ENCODE measurements at places on chromosomes 7 and 10. TPM values are rescaled to one million over a fixed set of nuclear protein-coding genes. Genes with fewer than 3 reads are reported as not detected.

The ASB15 gene
- not detected for total RNA-seq

The CALCR gene
- not detected for total RNA-seq

The FGFBP3 gene
- 1.3 TPM for total RNA-seq

The ADRB1 gene
- total RNA-seq = not detected

The NODAL gene
- total RNA-seq = 0.09 TPM

The TRIM74 gene
- 1.5 TPM for total RNA-seq

The TUBB8 gene
- not detected for total RNA-seq

The ADCY1 gene
- total RNA-seq = 3.1 TPM

The GSDME gene
- 2.3 TPM for total RNA-seq

The LRRC18 gene
- total RNA-seq = not detected

The CYP2C19 gene
- total RNA-seq = not detected

The SUN1 gene
- total RNA-seq = 61.3 TPM

The OPALIN gene
- total RNA-seq = not detected

The HECW1 gene
- total RNA-seq = not detected

The TMEM178B gene
- 0.80 TPM for total RNA-seq

The FAM25C gene
- total RNA-seq = not detected

The PON1 gene
- total RNA-seq = not detected

The INMT gene
- 0.89 TPM for total RNA-seq

The CDK1 gene
- 118 TPM for total RNA-seq

The CASP2 gene
- 118 TPM for total RNA-seq

The ACSL5 gene
- total RNA-seq = 61.0 TPM

The AKR1C4 gene
- total RNA-seq = not detected

The TMEM72 gene
- not detected for total RNA-seq

The SPDYE16 gene
- total RNA-seq = 0.25 TPM

The CUEDC2 gene
- total RNA-seq = 61.8 TPM

The SUN3 gene
- not detected for total RNA-seq

The PARP12 gene
- total RNA-seq = 125 TPM

The FKBP6 gene
- not detected for total RNA-seq

The GIMAP7 gene
- total RNA-seq = 191 TPM

The OR2A2 gene
- not detected for total RNA-seq

The HACD1 gene
- 0.86 TPM for total RNA-seq

The MPP7 gene
- 5.6 TPM for total RNA-seq

The PFKP gene
- total RNA-seq = 168 TPM

The CDK14 gene
- 0.18 TPM for total RNA-seq

The ABCC2 gene
- 1.3 TPM for total RNA-seq

The ITGB8 gene
- not detected for total RNA-seq

The SHTN1 gene
- 0.75 TPM for total RNA-seq

The PRPS1L1 gene
- not detected for total RNA-seq

The GPR158 gene
- not detected for total RNA-seq

The AKR1C8 gene
- 0.23 TPM for total RNA-seq

The OR6V1 gene
- total RNA-seq = not detected

The TRIM50 gene
- not detected for total RNA-seq

The GPR146 gene
- 13.8 TPM for total RNA-seq

The LRIT1 gene
- total RNA-seq = not detected

The CYP2E1 gene
- 0.39 TPM for total RNA-seq

The CYP3A7 gene
- total RNA-seq = not detected

The ZNF511 gene
- 63.3 TPM for total RNA-seq

The ASZ1 gene
- total RNA-seq = not detected

The CACNA2D1 gene
- not detected for total RNA-seq

The RASA4B gene
- 17.0 TPM for total RNA-seq

The PLPP4 gene
- not detected for total RNA-seq

The AGBL3 gene
- 1.6 TPM for total RNA-seq

The SPDYE1 gene
- not detected for total RNA-seq

The JAKMIP3 gene
- total RNA-seq = 1.0 TPM

The SKIDA1 gene
- 0.25 TPM for total RNA-seq

The FAM237B gene
- total RNA-seq = not detected

The ZNF117 gene
- total RNA-seq = 5.8 TPM

The GRM3 gene
- total RNA-seq = not detected

The TRIM73 gene
- 11.1 TPM for total RNA-seq

The NACAD gene
- total RNA-seq = 0.02 TPM
